ENCODE measurements at places on chromosomes 4 and X. TPM values are rescaled to one million over a fixed set of nuclear protein-coding genes. Genes with fewer than 3 reads are reported as not detected.

NEIL3 gene
- total RNA-seq = not detected

GRCh38 chr4:156195914-156196313 lies 242.2 kb upstream of the CTSO start:
- no peak for DNase-seq

GRCh38 chr4:85774489-85774888 lies 299.5 kb downstream of the ARHGAP24 start:
- DNase-seq = no peak

DNA sequence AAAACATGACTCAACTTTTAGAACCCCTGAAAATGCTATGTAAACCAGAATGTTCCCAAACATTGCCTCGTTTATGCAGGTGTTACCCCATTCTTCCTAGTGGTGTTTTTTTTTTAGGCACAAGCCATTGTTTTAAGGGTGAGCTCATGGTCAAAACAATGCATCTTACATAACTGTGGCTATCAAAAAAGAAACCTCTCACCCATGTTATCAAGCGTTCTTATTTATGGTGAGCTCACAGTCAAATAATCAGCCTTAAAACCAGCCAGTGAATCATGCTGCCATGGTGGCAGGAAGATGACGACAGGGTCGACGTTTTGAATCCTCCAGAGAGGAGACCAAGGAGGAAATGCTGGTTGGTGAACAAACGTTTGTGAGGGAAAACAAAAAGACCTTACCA lies 195.2 kb downstream of the KDR start:
- no peak for DNase-seq

MAGT1 gene
- total RNA-seq = 43.2 TPM

- no peak for DNase-seq
Measured at GRCh38 chr4:107913283-107913899, 18.0 kb upstream of the CYP2U1 start.

PTPN13 gene
- 9.1 TPM for total RNA-seq

TRIM75 gene
- total RNA-seq = not detected

DNA sequence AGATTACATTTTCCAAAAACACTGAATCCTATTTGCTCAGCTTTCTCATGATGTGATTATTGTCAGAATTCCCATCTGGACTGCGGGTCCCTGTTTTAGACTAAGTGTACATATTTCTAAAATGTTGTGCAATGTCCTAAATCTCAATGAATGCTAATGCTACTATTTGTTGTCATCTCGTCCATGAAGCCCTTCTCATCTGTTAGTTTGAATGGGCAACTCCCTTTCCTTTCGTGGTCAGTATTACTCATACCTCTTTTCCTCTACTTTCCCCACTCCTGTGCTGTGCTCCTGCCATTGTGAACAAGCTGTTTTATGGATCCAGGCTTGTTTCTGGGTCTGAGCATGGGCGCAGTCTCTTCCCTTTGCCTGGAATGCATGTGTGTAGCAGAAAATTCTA lies 91.0 kb downstream of the MID1 start:
- no peak for DNase-seq

NAT8L gene
- 3.0 TPM for total RNA-seq

GRCh38 chr4:36665985-36666527 lies 384.6 kb downstream of the DTHD1 start:
- no peak for DNase-seq

DNA sequence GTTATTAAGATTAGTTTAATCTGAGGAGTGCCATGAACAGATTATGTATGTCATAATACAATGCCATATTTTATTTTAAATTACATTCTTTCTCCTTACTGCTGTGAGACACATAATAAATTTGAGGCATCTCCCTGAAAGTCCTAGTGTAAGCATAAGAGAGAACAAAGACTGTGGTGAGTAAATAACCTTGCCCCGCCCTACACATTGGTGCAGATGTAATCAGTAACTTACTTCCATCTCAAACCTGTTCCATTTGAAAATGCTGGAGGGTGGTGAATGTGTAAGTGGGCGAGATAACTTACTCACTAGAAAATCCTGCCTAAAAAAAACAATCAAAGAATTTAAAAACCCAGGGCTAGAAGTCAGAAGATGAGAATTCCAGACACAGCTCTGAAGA lies 338.1 kb upstream of the SLIT2 start:
- DNase-seq = no peak

DACH2 gene
- 0.24 TPM for total RNA-seq

GRCh38 chrX:149284616-149285015 lies 220.5 kb downstream of the IDS start:
- DNase-seq = no peak

GRCh38 chr4:30753316-30753715 lies 33.1 kb downstream of the PCDH7 start:
- DNase-seq = no peak

- DNase-seq = no peak
Measured at GRCh38 chr4:158200214-158200613, 10.1 kb upstream of the TMEM144 start.

AMER1 gene
- total RNA-seq = 3.1 TPM

DNA sequence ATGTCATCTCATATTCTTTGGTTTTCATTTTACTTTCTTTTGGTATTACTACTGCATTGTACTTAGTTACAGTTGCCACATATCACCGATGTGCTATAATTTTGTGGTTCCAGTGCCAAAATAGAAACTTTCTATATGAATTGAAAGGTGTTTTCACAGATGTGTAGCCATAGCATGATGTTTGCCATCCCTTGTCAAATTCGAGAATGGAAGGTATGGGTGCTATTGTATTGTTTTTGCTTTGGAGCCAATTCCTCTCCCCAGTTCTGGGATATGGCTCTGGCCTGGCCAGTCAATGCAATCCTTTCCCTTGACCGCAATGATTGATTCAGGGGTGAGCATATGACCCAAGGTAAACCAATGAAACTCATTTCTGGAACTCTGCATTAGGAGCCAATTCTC lies 86.2 kb upstream of the RPS6KA3 start:
- no peak for DNase-seq

GRCh38 chrX:7330971-7331746 lies 183.2 kb upstream of the PUDP start:
- DNase-seq = no peak

- no peak for DNase-seq
Measured at GRCh38 chrX:17098516-17099247, 152.2 kb downstream of the REPS2 start.

GRCh38 chr4:40193016-40193571 lies 3.7 kb upstream of the RHOH start:
- no peak for DNase-seq

GRCh38 chrX:10008483-10009056 lies 41.4 kb downstream of the CLDN34 start:
- DNase-seq = no peak

DNA sequence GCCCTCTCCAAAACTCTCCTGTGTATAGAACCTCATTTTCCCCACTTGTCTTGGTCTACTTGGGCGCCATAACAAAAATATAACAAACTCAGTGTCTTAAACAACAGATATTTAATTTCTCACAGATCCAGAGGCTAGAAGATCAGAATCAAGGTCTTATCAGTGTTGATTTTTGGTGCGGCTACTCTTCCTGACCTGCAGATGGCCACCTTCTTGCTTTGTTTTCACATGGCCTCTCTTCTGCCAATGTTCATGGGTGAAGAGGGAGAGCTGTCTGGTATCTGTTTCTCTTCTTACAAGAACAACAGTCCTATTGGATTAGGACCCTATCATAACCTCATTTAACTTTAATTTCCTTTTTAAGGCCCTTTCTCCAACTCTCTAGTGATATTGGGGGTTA lies 177.3 kb downstream of the PABPC4L start:
- no peak for DNase-seq

Measured in pancreas (tissue), 10 donors.